Fibroblast of skin of back (primary cell): ENCODE measurements at places on chromosomes 3 and 15.

DNA sequence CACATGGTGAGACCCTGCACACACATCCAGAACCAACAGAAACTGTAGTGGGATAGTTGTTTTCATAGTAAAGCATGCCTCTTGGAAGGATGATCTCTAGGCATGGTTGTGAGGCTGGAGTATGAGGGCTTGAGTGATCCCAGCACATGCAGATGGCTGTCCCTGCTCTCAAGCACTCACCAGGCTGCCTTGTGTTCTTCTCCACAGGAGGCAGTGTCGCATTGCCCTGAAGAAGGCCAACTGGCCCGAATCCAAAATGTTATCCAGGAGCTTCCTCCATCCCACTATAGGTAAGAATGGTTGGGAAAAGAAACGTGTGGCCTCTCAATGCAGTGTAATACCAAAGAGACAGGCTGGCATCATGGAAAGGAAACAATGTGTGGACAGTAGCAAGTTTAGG lies 82.7 kb downstream of the TMEM39A start:
- no peak for DNase-seq

- no peak for DNase-seq
These were observed 1023.2 kb downstream of the TBL1XR1 start for GRCh38 chr3:176174060-176174459.

DNA sequence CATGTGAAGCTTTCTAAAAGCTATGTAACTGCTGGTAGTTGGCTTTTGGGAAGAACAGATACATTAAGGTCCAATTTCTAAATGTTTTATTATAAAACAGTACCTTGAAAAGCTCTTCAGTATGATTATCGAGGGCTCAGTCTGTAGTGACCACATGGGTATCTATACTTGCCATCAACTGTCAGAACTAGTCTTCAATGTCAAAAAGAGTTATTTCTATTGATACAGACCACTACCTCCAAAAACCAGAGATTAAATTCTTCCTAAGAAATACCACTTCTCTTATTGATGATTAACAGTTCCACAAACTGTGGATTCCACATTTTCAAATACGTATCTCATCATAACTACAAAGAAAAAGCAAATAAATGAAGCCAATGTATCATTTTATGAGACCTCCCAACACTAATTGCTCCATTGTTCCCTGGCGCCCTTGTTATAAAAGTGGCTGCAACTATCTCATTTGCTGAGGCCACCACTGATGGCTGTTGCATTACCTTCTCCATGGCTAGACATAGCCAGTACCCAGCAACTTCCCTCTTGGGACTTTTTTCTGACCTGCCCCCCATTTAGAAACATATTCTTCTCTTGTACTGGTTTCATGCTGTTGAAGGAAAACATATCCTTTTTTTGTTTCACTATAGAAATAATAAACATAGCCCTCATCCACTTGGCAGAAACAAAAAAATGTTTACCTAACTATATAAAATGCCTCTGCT lies 33.9 kb upstream of the MBNL1 start:
- peak; percentile 35 for DNase-seq

DNA sequence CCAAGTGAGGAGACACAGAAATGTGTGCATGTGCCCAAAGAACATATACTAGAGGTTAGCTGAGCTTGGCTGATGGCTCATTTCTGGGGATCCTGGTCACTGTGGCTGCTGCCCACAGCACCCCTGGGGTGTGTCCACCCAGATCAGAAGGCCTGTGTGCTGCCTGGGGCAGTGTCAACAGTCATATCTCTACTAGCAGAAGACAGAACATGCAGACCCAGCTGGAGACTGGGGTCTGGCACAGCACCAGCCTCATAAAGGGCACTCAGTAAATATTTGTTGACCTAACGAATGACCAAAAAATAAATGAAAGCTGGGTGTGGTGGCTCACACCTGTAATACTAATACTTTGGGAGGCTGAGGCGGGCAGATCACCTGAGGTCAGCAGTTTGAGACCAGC lies 16.4 kb downstream of the CHRNA3 start:
- DNase-seq = no peak
